ENCODE measurements at places on chromosomes 5 and 9. TPM values are rescaled to one million over a fixed set of nuclear protein-coding genes. Genes with fewer than 3 reads are reported as not detected.

PCDHGA11 gene
- 0.79 TPM for polyA plus RNA-seq

ZNF366 gene
- polyA plus RNA-seq = 0.82 TPM

CENPH gene
- 0.95 TPM for polyA plus RNA-seq

DOCK8 gene
- polyA plus RNA-seq = 6.9 TPM

SEMA5A gene
- 0.70 TPM for polyA plus RNA-seq

DROSHA gene
- polyA plus RNA-seq = 14.9 TPM

SNCAIP gene
- 3.5 TPM for polyA plus RNA-seq

PTBP3 gene
- polyA plus RNA-seq = 11.3 TPM

TMEFF1 gene
- polyA plus RNA-seq = 0.03 TPM

PCDHGB1 gene
- 0.36 TPM for polyA plus RNA-seq

LHFPL2 gene
- 7.3 TPM for polyA plus RNA-seq

AGPAT2 gene
- polyA plus RNA-seq = 261 TPM

PTGER4 gene
- 6.0 TPM for polyA plus RNA-seq

PCDHB4 gene
- polyA plus RNA-seq = 1.9 TPM

NR4A3 gene
- polyA plus RNA-seq = 89.7 TPM

MLANA gene
- not detected for polyA plus RNA-seq

MSX2 gene
- polyA plus RNA-seq = 2.1 TPM

HMMR gene
- 0.19 TPM for polyA plus RNA-seq

KCNN2 gene
- polyA plus RNA-seq = 0.45 TPM

HRCT1 gene
- 4.1 TPM for polyA plus RNA-seq

DTWD2 gene
- 1.2 TPM for polyA plus RNA-seq

TAL2 gene
- polyA plus RNA-seq = not detected

CFAP90 gene
- 0.19 TPM for polyA plus RNA-seq

CDH18 gene
- polyA plus RNA-seq = 0.03 TPM

Data from adipose tissue (tissue), 3 donors.